ENCODE measurements at places on chromosomes 12 and 14. TPM values are rescaled to one million over a fixed set of nuclear protein-coding genes. Genes with fewer than 3 reads are reported as not detected.

RBP5 gene
- polyA plus RNA-seq = not detected

ACSM4 gene
- polyA plus RNA-seq = 0.17 TPM

GRCh38 chr14:61860294-61860918 is 98.2 kb downstream of the SNAPC1 start:
- DNase-seq = no peak

GRCh38 chr12:100767950-100768349 is 26.6 kb upstream of the ANO4 start:
- no peak for DNase-seq

- DNase-seq = peak; percentile 88
Observed at GRCh38 chr14:34496679-34497513, 34.9 kb upstream of the SPTSSA start.

GRCh38 chr12:95687937-95688336 is 102.6 kb downstream of the NTN4 start:
- no peak for DNase-seq

DNA sequence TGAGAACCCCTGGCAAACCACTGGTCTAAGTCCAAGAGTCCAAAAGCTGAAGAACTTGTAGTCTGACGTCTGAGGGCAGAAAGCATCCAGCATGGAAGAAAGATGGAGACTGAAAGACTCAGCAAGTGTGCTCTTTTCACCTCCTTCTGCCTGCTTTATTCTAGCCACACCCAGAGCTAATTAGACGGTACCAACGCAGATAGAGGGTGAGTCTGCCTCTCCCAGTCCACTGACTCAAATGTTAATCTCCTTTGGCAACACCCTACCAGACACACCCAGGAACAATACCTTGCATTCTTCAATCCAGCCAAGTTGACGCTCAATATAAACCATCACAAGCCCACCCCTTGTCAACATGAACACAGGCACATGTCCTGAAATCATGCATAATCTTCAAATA is 155.1 kb downstream of the CCDC59 start:
- no peak for DNase-seq

DNA sequence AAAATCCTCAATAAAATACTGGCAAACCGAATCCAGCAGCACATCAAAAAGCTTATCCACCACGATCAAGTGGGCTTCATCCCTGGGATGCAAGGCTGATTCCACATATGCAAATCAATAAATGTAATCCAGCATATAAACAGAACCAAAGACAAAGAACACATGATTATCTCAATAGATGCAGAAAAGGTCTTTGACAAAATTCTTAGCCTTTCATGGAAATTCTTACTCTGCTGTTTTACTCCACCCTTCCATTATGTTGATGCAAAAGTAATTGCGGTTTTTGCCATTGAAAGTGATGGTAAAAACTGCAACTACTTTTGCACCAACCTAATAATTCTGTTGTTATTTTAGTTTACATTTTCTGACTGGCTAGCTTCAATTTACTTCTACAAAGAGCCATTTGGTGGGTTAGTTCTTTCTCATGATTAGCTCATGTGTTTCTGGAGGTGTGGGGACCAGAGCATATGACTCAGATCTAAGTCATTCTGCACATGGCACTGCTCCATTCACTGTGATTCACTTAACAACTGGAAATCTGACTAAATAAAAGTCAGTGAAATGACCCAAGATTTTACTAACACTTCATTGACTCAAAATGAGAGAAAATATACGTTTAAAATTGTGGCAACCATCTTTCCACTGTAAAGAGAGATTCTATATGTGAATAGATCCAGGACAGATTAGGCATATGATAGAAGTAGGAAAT is 99.9 kb downstream of the TMTC3 start:
- no peak for DNase-seq

DNA sequence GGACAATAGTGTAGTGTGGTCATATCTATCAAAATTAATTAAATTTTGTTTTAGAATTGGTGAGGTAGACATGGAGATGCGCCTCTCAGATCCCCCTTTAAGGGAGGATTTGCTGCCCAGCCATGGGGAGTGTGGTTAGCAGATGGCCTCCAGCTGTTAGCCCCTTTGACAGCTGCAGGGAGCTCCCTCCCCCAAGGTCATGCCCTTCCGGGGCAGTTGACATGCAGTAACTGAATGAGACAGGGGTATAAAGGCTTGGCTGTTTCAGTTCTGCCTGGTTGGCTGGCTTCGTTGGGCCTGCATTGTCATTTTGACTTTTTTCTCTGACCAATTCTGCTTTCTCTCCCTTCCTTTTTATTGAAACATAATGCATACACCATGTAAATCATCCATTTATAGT is 291.5 kb upstream of the SRRM4 start:
- DNase-seq = peak; percentile 25

DNA sequence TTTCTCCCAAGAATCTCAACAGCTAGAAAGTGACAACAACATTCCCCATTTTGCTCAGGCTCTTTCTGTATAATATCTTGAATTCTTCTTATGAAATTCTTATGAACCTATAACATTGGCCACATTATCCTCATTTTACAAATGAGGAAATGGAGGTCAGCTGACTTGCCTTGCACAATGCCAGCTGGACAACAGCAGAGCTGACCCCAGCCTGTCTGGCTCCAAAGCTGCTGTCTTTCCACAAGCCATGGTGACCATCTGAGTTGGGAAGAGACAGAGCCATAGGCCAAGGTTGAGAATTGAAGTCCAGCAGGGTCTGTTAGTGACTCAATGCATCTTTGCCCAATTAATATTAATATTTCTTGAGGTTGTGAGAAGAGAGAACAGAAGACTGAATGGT is 87.3 kb downstream of the KSR2 start:
- DNase-seq = no peak

GRCh38 chr14:91119556-91120311 is 5.9 kb downstream of the DGLUCY start:
- DNase-seq = no peak
